Thymus (tissue), 14 donors: ENCODE measurements at places on chromosomes 16 and 17.

DNA sequence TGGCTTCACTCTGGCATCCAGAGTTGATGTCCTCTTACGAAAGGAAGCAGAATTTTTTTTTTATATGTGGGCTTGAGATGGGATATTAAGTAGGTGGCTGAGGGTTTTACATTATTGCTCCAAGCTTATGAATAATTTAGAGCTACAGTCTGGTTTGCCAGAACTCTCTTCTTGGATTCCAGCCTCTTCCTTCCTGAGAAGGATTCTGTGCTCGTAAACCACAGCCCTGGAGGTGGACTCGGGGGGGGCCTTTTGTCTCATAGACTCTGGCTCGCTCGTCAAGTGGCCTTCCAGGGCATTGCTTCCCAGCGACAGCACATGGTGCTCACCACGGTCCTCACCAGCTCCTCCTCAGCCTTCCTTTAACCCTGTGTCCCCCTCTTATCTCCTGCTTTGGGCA, 43.2 kb downstream of the TMEM11 start:
- DNase-seq = no peak

GRCh38 chr17:3965118-3965800, 1.0 kb upstream of the ATP2A3 start:
- peak; percentile 61 for DNase-seq

GRCh38 chr16:67394155-67395104, 1.1 kb upstream of the TPPP3 start:
- no peak for DNase-seq

DNA sequence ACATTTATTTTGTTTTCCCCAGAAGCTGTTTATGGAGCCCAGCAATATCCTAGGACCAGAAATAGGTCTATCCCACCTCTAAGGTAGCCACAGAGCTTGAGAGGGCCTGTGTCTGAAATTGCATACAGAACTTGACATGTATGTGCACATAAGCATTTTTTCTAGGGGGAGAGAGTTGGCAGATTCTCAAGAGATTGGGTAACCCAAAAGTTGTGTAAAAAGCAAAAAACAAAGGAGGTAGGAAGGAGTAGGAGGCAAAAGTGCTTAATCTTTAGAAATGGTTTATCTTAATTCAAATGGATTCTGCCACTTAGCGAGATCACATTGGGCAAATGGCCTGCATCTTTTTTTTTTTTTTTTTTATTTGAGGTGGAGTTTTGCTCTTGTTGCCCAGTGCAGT, 3.5 kb downstream of the PLK1 start:
- no peak for DNase-seq

DNA sequence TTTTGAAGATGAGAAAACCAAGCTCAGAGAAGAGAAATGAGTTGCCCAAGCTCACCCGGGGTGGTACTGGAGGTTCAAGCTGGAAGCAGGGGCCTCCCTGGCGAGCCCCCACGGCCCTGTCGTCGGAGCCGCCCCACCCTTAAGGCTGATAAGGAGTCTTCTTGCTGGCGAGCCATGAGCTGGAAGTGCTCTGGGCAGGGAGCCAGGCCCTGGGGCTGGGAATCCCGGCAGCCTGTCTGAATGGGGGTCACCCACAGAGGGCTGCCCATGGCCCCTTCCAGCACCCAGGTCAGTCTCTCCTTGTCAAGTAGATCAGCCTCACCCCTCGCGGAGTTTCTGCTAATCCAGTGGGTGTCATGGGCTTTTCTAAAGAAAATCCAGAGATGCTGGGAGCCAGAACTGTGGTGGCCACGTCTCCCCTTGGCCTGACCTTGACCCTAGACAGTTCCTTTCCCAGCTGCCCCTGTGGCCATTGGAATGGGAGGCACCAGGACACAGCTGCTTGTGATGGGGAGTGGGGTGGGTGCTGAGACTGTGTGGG, 1.2 kb upstream of the P2RX1 start:
- no peak for DNase-seq

- no peak for DNase-seq
Measured at GRCh38 chr17:19719355-19720209, 3.2 kb upstream of the SLC47A2 start.

- no peak for DNase-seq
Measured at GRCh38 chr17:56247816-56248215, 94.5 kb downstream of the ANKFN1 start.

DNA sequence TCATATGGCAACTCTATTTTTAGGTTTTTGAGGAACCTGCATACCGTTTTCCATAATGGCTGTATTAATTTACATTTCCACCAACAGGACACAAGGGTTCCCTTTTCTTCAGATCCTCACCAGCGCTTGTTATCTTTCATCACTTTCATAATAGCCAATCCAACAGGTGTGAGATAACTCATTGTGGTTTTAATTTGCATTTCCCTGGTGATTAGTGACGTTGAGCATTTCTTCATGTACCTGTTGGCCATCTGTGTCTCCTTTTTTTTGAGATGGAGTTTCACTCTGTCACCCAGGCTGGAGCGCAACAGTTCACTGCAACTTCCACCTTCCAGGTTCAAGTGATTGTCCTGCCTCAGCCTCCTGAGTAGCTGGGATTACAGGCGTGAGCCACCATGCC, 36.2 kb upstream of the ABCC3 start:
- DNase-seq = no peak

GRCh38 chr17:13346081-13346533, 255.6 kb downstream of the HS3ST3A1 start:
- no peak for DNase-seq

GRCh38 chr16:24509536-24509935, 29.8 kb upstream of the RBBP6 start:
- DNase-seq = no peak

DNA sequence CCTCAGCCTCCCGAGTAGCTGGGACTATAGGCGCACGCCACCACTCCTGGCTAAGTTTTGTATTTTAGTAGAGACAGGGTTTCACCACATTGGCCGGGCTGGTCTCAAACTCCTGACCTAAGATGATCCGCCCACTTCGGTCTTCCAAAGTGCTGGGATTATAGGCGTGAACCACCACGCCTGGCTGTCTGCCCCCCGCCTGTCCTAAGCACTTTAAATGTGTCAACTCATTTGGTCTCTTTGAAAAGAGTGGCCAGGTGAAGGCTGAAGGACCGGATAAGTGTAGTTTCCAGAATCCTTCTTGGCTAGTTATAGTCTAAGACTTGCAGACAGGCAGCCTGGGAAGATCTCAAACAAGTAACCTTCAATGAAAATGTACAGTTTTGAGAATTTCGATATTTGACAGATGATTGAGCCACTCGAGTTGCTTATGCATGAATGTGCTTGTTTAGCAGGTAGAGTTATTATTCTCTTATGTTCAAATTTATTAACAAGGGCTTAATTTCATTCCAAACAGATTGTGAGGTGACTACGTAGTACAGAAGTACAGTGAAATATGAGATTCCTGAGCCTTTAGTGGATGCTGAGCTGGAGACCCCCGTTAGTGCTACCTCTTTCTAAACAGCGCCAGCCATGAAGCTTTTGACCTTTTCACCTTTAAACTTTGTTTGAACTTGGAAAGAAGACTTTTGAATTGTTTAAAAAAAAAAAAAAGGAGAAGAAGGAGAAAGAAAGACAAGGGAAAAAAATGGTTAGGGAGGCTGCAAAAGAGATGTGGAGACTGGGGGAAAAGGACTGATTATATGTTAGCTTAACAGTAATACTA, 164.4 kb upstream of the TBX2 start:
- no peak for DNase-seq
